Left renal cortex interstitium (tissue), 4 donors: ENCODE measurements at places on chromosomes 7 and 10.

DNA sequence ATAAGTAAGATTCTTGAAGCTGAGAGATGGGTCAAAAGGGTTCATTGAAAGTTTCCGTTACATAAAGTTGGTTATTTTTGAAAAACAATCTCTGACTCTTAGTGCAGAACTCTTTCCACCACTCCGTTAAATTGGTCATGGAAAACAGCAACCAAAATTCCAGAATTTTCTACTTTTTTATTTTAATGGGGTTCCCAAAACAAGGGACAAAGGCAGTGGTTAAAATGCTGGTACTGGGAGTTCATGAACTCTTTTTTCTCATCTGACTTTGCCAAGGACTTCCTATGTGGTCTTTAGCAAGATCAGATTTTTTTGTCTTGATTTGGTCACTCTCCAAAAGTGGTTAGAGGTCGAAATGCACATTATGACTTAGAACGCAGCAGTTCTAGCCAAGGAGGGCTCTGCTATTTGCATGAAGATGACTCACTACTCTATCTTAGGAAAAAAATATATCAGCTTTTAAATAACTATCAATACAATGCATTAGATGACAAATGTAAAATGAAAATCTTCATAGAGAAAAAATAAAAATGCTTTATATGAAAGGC is 145.7 kb downstream of the REEP3 start:
- DNase-seq: no peak

DNA sequence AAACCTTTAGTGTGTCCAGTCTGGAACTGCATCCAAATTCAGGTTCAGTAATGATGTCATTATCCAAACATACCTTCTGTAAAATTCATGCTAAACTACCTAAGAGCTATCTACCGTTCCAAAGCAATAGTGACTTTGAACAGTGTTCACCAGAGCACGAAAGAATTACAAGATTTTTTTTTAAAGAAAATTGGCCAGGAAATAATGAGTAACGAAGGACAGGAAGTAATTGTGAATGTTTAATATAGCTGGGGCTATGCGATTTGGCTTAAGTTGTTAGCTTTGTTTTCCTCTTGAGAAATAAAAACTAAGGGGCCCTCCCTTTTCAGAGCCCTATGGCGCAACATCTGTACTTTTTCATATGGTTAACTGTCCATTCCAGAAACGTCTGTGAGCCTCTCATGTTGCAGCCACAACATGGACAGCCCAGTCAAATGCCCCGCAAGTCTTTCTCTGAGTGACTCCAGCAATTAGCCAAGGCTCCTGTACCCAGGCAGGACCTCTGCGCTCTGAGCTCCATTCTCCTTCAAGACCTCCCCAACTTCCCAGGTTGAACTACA is 694 bp upstream of the FAS start:
- DNase-seq: peak; percentile 47

GRCh38 chr10:96044736-96045135 is 1.4 kb downstream of the CCNJ start:
- DNase-seq: peak; percentile 38

- no peak for DNase-seq
These were observed 2.2 kb downstream of the SMC3 start for GRCh38 chr10:110569736-110570135.

DNA sequence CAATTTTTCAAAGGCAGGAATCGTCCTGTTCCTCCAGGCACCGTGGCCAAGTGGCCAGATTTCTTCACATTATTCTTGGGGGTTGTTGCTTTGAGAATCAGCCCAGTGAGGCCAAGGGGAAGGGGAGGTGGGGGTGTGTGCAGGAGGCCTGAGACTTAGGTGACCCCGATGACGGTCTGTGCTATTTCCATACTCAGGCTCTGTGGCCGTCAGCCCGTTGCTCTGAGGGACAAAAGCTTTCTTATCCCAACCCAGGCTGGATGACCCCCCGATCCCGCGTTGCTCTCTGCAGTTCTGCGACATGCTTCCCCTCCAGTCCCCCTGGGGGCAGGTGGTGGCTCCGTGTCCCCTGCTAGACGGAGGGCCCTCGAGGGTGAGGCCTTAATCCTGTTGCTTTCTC is 14.2 kb downstream of the DOCK1 start:
- DNase-seq: no peak

GRCh38 chr7:157990881-157991250 is 596.8 kb downstream of the PTPRN2 start:
- no peak for DNase-seq

DNA sequence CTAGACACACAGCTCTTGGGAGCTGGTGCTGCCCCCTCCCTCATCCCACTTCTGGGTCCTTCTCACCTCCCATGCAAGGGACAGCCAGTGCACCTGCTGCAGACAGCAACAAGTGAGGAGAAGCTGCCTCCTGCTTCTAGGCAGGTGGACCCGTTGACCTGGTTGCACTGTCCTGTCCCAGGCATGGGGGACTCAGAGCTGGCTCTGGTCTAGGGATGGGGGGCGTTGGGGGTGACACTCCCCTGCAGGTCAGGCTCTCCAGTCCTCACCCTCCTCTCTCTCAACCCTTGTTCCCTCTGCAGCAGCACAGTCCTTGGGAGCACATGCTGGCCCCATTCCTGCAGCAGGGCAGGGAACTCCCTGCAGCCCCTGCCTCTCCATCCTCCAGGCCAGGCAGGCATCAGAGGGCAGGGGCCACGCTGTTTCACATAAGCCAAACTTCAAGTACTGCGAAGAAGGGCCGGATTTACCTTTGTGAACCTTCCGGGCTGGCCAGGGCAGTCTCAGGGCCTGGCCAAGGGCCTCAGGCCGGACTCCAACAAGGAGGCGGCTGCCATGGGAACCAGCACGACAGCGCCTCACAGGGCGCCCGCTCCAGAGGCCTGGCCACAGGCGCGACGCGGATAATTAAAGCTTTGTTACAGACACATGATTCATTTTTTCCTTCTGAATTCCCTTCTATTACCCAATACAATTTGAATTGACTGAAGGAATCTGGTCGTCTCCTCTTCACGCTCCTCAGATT is 48.5 kb downstream of the RASGEF1A start:
- no peak for DNase-seq

DNA sequence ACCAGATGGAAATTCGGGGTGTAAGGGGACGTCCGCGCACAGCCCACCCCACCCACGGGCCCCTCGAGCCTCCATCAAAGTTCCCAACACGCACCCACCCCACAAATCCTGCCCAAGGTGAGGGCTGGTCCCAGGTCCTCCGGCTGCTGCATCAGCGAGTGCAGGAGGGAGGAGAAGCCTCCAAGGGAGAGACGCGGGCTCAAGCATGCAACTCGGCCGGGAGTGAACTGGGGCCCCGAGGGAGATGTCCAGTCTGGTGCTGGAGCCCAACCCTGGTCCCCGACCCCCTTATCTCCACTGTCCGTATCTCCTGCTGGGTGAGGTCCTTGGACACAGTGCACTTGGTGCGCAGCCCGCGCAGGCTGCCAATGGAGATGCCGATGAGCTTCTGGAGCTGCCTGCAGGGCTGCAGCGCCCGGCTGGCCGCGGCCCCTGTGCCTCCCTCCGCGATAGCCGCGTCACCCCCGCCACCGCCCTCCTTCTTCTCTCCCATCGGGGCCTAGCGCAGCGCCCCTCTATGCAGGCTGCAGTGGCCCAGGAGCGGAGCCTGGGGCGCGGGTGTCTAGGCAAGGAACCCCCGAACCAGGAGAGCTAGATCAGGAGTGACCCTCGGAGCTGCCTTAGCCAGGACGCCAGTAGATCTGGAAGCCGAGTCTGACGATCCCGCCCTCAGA is 489.2 kb downstream of the ZNF33B start:
- no peak for DNase-seq

DNA sequence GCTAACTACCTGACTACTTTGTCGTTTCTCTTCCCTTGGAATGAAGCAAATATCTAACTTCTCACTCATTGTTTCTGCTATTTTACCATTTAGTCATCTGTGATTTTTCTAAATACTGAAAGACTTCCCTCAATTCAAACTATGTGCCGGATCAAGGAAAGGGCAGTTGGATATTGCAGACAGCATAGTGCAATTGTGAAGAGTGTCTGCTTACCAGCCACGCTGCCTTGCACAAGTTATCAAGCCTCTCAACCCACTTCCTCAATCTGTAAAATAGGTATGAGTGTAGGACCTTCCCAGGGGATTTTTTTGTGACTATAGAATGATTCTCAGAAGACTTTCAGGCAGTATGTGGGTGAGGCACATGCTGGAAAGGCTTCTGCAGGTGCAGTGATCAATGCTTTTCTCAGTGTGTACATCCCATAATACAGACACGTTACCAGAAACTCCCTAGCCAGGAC is 54.3 kb downstream of the EGFR start:
- DNase-seq: no peak

- no peak for DNase-seq
These were observed 255.8 kb upstream of the CNTNAP2 start for GRCh38 chr7:145860809-145861208.

DNA sequence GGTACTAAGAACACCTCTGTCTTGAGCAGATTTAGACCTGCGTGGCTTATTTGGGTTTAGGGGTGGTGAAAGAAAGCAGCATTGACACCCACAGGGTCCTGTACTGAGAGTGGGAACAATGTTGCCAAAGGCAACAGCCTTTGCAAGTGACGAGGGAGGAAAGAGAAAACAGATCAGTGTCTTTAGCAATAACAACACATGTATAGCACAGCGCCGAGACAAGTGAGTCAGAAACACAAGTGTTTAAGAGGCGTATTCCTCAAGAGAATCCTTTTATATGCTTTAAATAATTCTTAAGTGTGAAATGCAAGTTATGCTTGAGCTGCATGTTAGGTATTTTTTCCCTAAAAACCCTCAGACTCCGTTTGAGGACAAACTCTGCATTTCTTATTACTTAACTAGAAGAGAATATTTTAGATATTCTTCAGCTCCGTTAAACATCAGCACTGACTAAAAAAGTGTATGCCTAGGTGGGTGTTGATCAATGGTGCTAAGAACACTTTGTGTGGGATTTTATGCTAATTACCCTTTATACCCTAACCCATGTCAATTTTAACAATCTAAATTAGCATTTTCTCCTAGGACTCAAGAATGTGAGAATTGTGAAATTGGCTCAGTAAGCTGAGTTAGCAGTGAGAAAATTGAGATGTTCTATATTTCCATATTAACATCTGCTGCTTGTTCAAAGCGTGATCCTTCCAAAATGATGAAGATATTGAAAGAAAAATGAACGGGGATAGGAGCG is 1095.4 kb upstream of the CELF2 start:
- no peak for DNase-seq

DNA sequence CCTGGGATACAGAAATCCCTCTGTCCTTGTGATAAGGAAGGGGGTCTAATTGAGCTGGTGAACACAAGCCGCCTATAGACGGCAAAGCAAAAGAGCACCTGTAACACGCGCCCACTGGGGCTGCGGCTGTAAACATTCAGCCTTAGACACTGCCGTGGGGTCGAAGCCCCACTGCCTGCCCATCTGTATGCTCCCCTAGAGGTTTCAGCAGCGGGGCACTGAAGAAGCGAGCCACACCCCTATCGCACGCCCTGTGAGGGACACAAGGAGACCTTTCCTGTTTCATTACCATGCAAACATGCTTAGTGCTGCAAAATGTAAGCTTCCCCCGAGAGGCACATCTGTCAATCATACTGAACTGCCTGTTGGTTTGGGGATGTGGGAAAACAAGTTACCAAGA is 82.1 kb downstream of the NRP1 start:
- no peak for DNase-seq

- DNase-seq: no peak
These were observed 11.9 kb downstream of the FLNC start for GRCh38 chr7:128841921-128842673.

DNA sequence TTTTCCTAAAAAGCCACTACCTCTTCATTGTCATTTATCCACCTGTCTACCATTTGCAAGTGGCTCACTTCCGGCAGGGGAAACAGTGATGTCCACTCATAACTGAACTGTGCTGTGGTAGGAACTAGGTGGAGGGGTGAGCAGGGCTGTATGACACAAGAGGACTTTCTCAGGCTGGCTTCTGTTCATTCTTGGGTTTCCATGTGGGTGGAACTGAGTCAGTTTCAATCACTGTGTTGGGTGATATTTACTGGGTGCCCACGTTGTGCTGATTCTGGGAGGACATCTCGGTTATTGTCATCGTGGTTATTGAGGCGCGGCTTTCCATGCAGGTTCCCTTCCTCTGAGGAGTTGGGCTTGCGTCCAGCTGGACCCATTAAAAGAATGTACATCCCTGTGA is 38.8 kb downstream of the RAMP3 start:
- DNase-seq: no peak

DNA sequence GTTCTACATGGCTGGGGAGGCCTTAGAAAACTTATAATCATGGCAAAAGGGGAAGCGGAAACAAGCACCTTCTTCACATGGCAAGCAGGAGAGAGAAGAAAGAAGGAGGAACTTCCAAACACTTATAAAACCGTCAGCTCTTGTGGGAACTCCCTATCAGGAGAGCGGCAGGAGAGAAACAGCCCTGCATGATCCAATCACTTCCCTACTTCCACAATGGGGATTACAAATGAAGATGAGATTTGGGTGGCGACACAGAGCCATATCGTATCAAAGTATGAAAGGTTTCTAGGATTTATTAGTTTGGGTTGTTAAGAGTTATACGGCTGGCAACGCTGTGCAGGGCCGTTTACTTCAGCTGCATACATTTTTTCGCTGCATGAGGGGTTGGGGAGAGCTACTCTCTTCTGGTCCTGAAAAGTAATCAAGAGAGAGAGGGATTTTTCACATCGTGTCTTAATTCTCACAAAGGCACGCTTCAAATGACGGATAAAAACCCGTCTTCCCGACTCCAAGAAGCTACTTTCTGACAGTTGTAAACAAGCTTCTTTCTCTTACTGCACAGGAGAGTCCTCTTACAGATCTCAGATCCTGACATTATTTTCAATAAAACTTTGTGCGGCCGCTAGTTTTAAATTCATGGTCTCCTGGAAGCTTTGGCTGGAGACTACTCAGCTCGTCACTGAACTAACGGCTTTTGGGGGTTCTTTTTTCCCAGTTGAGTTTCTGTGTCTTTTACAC is 751 bp upstream of the GTPBP10 start:
- no peak for DNase-seq

DNA sequence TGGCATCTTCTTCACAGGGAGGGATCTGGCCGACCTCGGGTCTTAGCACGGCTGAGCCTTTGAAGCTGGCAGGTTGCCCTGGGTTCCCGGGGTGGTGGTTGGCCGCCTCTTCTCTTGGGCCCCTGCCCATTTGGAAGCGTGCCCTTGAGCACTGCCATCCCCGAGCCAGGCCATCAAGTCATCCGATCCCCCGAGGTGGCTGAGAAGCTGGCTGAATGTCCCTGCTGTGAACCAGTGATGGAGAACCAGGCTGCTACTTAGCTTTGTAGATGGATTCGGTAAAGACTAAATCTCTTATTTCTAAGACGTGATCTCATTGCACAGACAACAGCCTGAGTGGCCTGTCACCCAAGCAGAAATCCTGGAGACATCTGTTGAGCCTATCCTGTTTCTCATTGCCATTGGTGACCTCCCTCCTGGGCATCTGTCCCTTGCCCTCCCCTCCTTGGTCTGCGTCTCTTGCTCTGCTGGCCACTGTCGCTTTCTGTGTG is 74.3 kb downstream of the GRK5 start:
- no peak for DNase-seq
